NCI-H774 (cell line): ENCODE measurements at places on chromosomes 11 and 22.

- DNase-seq = no peak
These were observed 50.1 kb upstream of the SHANK2 start for GRCh38 chr11:71302534-71302909.

- no peak for DNase-seq
These were observed 2.9 kb upstream of the LRRC32 start for GRCh38 chr11:76673176-76674142.

GRCh38 chr22:38176170-38176741 is 5.4 kb downstream of the PLA2G6 start:
- no peak for DNase-seq

DNA sequence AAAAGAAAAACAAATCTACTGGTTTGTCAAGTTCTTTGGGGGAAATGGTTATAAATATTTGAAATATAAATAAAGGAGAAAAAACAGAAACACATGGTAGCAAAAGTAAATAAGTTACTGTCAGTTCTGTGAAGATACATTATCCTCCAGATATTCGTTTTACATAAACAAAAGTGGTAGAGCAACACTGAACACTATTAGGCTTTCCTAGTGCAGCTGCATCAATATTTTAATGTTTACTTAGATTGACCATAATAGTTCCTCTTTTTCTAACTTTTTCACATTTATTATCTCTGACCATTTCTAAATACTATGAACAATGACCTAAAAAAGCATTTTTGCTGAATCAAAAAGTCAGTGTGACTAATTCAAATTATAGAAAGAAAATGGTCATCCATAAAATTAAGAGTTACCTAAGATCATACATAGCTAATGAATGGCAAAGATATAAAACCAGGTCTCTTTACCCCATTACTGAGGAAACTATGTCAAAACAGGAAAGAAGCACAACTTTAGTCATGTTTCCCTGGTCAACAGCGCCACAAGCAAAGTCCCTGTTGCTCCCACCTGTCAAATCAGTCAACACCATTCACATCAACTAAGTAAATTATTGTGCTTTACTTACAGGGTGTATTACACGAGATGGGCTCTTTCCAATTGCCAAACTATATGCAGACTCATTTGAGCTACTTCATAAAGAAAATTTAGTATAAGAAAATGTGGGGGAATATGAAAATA is 38.5 kb downstream of the SBF2 start:
- DNase-seq = no peak

GRCh38 chr11:106278391-106278790 is 200.9 kb downstream of the AASDHPPT start:
- DNase-seq = no peak

GRCh38 chr11:12303421-12304149 is 73.8 kb upstream of the PARVA start:
- DNase-seq = no peak

GRCh38 chr11:106152824-106153223 is 75.4 kb downstream of the AASDHPPT start:
- DNase-seq = no peak

DNA sequence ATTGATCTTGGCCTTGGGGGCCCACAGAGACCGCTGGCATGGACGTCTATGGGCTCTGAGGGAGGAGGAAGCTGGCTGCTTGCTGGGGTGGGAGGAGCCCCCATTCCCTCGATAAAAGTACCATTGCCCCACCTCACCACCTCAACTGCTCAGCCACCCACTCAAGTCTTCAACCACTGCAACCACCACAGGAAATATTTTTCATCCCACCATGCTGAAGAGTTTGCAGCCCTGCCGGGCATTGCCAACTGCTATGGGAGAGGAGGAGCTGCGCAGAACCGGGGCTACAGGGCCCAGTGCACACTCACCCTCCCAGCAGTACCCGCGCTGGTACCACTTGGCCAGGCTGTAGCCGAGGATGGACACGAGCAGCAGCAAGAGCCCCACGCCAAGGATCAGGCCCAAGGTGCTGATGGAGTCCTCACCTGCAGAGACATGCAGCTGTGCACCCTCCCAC is 29.2 kb downstream of the IL10RA start:
- DNase-seq = no peak

- peak; percentile 76 for DNase-seq
These were observed 35.1 kb downstream of the MMP7 start for GRCh38 chr11:102495161-102496042.

GRCh38 chr11:68658661-68659060 is 25.7 kb upstream of the GAL start:
- DNase-seq = no peak

- DNase-seq = no peak
These were observed 70.2 kb upstream of the PPARA start for GRCh38 chr22:46079861-46080821.

- DNase-seq = peak; percentile 47
These were observed 12.7 kb downstream of the C11orf91 start for GRCh38 chr11:33687733-33688479.

GRCh38 chr11:72639502-72640375 is 34.5 kb downstream of the PDE2A start:
- no peak for DNase-seq

DNA sequence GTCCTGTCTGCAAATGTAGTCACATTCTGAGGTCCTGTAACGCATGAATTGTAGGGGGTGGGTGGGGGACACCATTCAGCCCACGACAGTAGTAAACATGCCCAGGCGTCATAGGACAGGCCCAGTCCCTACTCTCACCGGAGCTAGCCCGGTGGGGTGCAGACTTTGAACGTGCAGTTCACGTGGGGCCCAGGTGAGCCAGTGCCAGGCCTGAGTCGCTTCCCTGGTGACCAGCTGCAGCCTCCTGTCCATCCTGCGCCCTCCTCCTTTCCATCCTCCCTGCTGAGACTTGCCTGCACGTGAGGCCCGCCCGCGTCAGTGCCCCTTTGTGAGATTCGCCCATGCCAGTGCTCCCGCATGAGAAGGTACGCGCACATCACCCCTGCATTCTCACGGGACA is 116.8 kb downstream of the WNT7B start:
- DNase-seq = no peak

GRCh38 chr11:124865902-124866851 is 945 bp downstream of the ROBO3 start:
- no peak for DNase-seq

DNA sequence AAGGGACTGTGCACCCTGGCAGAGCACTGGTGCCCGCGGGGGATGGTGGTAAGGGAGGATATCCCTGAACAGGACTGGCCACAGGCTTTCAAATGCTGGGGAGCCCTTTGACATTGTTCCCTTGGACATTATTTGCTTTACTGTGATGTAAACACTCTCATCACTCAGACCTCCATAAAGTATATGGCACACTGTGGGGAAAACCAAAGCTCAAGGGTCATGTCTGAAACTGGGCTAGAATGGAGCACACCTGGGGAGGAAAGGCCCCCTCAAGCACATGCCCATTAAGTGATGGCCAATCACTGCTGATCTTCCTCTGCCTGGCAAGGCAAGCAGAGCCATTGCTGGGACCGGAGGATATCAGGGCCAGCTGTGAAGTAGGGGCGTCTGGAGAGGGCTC is 60.9 kb upstream of the TENM4 start:
- no peak for DNase-seq

DNA sequence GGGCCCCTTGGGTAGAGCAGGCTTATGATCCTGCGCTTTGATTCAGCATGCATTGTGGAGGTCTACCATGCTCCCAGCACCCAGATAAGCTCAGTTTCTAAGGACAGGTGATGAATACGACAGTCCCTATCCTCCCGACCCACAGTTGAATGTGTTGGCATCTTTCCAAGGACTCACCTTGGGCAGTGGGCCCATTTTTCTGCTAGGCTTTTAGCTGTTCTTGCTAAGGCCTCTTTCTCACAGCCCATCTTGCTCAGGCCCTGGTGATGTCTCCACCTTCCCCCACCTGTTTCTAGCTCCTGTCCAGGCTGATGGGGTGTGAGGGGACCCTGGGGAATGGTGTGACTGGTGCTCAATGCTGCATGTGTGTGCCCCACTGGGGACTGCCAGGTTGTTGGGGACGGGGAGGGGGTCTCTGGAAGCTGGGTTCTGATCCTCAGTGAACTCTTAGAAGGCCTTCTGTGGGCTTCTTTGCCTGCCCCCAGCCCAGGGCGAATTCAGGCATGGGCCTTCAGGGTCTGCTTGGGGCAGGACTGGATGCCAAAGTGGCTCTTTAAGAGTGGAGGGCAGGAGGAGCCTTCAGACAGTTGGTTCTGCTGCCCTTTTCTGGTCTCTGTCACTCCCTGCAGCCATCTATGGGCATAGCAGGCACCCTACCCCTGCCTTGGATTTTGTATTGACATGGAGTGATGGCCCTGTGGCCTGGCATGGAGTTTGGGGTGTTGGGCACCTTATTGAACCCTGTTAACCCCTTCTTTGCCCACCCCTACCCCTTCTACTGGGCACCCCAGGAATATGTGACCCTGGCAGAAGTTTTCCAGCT is 33.1 kb downstream of the PHLDB1 start:
- DNase-seq = no peak

DNA sequence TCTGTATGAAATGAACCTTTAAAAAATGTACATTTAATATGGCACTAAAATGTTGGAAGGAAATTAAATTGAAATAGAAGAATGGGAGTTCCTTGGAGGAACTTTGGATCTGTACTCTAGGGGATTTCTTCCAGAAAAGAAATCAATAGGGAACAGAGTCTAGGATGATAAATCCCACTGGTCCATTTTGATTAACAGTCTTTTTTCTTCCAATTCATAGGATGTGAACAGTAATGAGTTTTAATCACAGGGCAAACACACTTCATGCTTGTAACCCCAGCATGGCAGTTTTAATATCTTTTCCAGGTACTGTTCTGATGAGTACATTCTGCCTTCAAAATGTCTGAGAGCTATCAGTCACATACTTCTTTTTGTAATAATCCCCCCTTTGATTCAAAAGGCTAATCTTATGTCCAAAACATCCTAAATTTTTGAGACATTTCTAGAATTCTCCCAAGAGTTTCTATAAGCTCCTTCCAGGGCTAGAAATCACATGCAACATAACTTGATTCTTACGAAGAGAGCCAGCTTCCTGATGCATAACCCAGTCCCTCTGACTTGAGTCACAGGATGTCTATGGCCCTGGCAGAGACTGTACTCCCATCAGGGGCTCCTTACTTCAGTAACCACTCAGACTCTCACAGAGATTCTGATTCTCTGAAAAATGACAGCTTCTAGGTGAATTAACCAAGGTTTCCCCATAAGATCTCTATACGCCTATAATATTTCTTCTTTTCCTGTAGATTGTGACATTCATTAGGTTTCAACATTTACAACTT is 112.9 kb downstream of the SLC36A4 start:
- DNase-seq = no peak

DNA sequence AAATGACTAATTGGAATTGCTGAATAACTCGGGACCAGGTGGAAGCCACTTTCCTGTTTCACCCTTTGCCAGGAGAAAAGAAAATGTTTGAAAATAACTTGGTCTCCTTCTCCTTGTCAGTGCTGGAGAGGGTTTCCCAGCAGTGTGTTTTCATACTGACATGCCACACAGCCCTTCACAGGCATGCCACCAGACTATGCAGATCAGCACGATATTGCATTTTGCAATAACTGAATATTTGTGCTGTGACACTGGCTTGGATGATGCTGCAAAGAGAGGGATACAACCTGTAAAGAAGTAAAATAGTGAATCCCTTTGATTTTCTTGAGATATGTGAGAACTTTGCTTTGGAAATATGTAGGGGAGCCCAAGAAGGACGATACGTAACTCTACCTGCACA is 200.0 kb upstream of the NAV2 start:
- DNase-seq = no peak

GRCh38 chr22:21632237-21632895 is at the start of gene CCDC116:
Gene CCDC116 (plus strand): TSS chr22:21632760. CDS start chr22:21633182, 422 bp downstream.
- DNase-seq = peak; percentile 86

GRCh38 chr11:20536784-20537183 is 62.6 kb upstream of the SLC6A5 start:
- DNase-seq = no peak

DNA sequence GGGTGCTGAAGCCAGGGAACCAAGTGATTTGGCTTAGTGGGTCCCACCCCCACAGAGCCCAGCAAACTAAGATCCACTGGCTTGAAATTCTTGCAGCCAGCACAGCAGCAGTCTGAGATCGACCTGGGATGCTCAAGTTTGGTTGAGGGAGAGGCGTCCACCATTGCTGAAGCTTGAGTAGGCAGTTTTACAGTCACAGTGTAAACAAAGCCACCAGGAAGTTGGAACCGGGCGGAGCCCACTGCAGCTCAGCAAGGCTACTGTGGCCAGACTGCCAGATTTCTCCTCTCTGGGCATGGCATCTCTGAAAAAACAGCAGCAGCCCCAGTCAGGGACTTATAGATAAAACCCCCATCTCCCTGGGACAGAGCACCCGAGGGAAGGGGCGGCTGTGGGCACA is 424.1 kb upstream of the TENM4 start:
- DNase-seq = peak; percentile 27

DNA sequence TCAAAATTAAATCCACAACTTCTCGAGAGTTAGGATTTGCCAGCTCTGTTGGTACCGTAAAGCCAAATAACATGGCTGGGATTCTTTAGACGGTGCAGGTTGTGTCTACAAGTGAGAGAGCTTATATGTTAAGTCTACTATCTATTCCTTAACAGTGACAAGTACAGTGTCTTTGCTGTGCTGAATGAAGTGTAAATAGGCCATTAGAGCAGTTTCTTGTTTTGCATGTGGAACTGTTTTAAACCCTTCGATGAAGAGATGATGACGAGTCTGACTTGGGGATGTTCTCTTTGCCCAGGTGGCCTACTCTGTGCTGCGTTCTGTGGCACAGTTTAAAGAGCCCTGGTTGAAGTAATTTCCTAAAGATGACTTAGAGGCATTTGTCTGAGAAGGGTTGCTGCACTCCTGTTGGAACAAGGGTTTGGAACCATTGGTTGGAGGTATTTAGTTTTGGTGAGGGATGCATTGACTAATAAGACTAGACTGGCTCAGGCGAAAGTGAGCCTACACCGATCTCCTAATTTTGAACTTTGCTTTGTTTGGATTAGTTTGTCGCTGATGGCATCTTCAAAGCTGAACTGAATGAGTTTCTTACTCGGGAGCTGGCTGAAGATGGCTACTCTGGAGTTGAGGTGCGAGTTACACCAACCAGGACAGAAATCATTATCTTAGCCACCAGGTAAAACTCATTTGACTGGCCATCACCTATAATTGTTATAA is 988 bp downstream of the RPS3 start:
- DNase-seq = no peak

- peak; percentile 59 for DNase-seq
These were observed 27.5 kb downstream of the DHCR7 start for GRCh38 chr11:71420455-71421241.

- DNase-seq = no peak
These were observed 104.4 kb upstream of the PARVA start for GRCh38 chr11:12272821-12273617.
